ENCODE measurements at places on chromosomes 12 and 14. TPM values are rescaled to one million over a fixed set of nuclear protein-coding genes. Genes with fewer than 3 reads are reported as not detected.
A peak's percentile ranks its signal among the peaks of the same experiment; 100 is the strongest.

- DNase-seq, result no peak
These were observed at the start of gene MARCHF9 for GRCh38 chr12:57754411-57755193. Gene MARCHF9 (plus strand): TSS chr12:57755103. CDS start chr12:57755529, 426 bp downstream.

DNA sequence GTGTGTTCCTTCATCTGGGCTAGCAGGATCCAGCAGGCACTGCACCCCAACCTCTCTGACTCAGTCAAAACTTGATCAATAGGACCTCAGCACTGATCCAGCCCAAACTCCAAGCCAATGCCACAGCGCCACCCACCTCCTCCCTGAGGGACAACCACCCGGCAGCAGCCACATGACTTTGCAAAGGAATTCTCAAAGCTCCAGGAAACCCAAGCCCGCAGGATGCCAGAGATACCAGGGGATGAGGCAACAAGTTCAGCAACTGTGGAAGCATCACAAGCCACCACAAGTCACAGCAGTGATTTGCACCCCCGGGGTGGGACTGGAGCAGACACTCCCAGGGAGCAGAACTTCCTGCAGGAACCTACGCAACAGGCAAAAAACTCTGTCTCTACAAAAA lies 37.3 kb downstream of the ACTN1 start:
- DNase-seq, result peak; percentile 50

DNA sequence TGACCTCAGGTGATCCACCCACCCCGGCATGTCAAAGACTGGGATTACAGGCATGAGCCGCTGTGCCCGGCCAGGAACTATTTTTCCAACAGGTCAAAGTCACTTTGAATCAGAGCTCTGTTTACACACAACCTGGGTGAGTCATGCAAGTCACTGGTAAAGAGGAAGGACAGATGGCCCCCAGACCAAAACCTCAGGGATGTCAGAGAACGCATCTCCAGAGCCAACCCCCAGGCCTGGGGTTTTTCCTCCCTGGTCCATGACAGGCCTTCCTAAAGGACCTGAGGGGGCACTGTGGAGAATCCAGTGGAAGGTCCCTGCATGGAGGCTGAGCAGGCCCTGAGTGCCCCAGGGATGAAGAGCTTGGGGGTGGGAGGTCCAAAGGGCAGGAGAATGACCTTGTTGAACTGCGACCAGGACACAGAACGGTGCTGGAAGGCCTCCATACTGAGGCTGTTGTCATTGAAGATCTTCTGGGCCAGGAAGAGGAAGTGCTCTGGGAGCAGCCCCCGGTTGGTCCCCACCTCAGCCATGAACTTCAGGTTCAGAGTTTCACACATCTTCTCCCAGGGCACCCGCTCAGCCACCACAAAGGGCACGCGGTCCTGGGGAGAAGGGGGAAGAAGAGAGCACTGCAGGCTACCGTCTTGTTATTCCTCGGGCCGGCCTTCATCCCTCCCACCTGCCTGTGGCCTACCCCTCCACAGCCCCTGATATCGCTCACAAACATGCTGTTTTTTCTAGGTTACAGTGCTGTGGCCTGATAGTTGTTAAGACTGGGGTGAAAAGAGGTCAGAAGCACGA lies 9.1 kb downstream of the STAT6 start:
- DNase-seq, result no peak

GRCh38 chr12:84408936-84409335 lies 503.7 kb downstream of the SLC6A15 start:
- no peak for DNase-seq

DNA sequence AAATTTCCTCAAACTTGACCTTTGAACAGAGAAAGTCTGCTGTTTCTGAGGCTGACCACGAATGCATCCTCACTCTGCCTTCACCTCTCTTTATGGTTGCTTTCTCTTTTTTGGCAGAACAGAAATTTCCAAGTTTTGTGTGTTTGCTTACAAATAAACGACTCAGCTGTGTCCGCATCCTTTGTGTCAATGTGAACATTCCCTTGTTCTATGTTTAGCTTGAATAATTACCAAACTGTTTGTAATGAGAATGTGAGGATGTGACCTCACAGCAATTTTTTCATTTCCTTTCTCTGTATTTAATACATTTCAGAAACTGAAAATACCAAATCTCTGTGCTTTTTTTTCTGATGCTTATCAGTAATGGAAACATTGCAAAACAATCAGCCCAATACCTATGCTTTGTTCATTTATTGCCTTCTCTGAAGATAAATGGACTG lies 410.9 kb downstream of the EGLN3 start:
- peak; percentile 76 for DNase-seq

GRCh38 chr12:52867642-52868041 lies 18.8 kb upstream of the KRT78 start:
- DNase-seq, result peak; percentile 42

- DNase-seq, result no peak
These were observed 32.9 kb downstream of the C14orf132 start for GRCh38 chr14:96072076-96072475.

SLCO1C1 gene
- 0.06 TPM for polyA plus RNA-seq

DNA sequence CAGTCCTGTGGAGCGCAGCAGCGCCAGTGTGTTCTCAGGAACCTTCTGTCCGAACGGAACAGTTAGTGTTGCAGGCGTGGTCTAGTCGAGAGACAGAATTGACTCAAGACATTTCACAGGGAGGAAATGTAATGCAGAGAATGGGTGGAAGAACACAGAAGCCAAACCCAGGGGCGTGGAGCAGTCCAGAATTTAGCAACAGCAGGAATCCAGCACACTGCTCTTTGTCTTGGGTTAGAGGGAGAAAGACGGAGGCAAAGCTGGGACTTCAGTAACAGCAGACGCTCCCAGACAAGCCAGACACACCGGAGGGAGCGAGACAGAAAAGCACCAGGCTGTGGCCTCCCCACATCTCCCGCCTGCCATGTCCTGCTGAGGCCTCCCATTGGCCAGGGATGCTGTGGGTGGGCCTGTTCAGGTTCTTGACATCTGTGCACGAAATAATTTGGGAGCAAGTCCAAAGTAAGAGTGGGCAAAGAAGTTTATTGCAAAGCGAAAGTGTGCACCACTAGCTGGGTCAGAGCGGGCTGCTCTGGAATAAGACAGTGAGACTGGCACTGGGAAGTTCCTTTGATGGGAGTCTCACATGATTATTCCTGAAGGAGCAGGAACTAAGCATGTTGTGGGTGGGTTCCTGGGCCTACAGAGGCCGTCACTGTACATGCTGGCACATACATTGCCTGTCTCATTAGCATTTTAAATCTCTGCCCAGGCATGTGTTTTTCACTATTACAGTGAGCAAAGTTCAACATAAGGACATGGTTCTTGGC lies 339.3 kb upstream of the SFSWAP start:
- no peak for DNase-seq

DNA sequence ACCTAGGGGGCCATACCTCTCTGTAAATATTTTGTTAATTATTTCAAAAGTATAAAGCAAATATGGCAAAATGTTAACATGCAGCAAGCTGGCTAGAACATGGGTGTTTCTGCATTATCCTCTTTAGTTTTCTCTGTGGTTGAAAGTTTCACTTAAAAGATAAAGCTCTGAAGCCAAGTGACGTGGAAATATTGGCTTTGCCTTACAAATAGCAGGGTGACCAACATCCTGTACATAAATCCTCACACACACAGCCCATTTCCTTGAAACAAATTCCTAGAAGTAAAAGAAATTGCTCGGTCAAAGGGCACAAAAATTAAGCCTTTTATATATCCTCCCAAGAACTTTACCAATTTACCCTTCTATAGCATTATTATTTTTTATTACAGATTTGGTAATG lies 10.6 kb upstream of the VWF start:
- DNase-seq, result peak; percentile 77

DNA sequence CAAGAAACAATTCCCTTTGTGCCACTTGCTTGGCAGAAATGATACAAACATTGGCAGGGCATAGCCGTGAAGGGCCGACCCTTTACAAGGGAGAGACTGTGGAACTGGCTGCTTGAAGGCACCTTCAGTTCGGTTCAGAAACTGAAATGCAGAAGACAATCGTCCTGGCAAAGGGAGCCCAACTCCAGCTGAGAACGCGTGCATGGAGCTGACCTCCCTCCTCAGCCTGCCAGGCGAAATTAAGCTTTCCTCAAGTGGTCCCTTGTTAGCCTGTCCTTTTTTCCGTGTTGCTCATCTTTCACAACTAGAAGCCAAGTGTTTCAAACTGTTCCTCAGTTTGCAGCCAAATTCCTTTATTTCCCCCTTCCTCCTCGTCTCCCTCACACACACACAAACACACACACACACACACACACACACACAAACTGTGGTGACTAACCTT lies 8.1 kb downstream of the LGR5 start:
- DNase-seq, result no peak

GRCh38 chr14:24437020-24437735 lies 5.4 kb downstream of the SDR39U1 start:
- peak; percentile 22 for DNase-seq

DNA sequence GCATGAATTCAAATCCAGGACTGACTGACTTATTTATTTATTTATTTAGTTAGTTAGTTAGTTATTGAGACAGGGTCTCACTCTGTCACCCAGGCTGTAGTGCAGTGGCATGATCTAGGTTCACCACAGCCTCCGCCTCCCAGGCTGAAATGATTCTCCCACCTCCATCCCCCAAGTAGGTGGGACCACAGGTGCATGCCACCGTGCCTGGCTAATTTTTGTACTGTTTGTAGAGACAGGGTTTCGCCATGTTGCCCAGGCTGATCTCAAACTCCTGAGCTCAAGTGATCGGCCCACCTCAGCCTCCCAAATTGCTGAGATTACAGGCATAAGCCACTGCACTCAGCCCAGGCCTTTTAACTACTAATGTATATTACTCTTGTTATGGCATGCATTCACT lies 36.0 kb downstream of the BTG1 start:
- no peak for DNase-seq

GZMH gene
- polyA plus RNA-seq, result not detected

PLEKHD1 gene
- 0.01 TPM for polyA plus RNA-seq

GRCh38 chr12:104315326-104316224 lies 12.0 kb downstream of the EID3 start:
- no peak for DNase-seq

GRCh38 chr14:52272375-52272774 lies 4.9 kb downstream of the PTGDR start:
- no peak for DNase-seq

MYBPC1 gene
- polyA plus RNA-seq, result not detected

- no peak for DNase-seq
These were observed 2.2 kb downstream of the PITPNM2 start for GRCh38 chr12:123148655-123149054.

KRT77 gene
- polyA plus RNA-seq, result not detected

DNA sequence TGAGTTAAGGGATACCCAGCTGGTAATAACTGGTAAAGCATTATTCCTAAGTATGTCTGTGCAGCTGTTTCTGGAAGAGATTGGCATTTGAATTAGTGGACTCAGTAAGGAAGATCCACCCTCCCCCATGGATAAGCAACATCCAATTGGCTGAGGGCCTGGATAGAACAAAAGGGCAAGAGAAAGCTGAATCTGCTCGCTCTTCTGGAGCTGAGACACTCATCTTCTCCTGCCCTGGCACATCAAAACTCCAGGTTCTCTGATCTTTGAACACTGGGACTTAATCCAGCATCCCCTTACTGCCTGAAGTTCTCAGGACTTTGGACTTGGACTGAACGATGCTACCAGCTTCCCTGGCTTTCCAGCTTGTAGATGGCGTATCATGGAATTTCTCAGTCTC lies 63.1 kb upstream of the CNOT2 start:
- no peak for DNase-seq

- peak; percentile 58 for DNase-seq
These were observed 703 bp downstream of the TMED10 start for GRCh38 chr14:75175677-75176141.

- no peak for DNase-seq
These were observed 17.9 kb upstream of the AQP2 start for GRCh38 chr12:49932533-49933130.

DNA sequence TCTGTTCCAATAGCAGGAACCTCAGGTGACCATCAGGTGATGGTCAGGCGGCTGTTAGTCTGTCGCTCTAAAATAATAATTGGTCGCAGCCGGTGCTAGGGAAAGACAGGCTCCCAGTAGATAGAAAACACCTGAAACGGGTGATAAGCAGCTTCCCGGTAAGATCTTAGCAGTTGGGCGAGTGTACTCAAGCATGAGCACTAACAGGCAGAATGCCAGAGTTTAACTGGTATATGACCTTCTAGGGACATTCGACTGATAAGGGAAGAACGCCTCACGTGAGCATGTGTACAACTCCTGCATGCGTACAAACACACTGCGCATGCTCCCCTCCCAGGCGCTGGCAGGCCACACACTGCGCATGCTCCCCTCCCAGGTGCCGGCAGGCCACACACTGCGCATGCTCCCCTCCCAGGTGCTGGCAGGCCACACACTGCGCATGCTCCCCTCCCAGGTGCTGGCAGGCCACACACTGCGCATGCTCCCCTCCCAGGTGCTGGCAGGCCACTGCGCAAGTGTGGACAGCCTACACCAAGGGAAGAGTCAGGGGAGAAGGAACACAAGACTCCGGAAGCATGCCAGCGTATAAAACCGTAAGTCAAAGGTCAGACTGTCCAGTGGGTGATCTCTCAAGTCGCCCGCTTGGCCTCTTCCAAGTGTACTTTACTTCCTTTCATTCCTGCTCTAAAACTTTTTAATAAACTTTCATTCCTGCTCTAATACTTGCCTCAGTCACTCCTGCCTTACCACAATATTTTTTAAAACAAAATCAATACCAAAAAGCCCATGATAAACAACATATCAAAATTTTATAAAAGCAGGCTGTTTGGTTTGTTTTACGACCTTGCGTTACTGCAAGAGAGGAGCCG lies 24.5 kb downstream of the GPRC5D start:
- DNase-seq, result peak; percentile 97

TSPAN9 gene
- 43.3 TPM for polyA plus RNA-seq

- no peak for DNase-seq
These were observed 17.6 kb upstream of the FAM222A start for GRCh38 chr12:109695961-109696461.

DNA sequence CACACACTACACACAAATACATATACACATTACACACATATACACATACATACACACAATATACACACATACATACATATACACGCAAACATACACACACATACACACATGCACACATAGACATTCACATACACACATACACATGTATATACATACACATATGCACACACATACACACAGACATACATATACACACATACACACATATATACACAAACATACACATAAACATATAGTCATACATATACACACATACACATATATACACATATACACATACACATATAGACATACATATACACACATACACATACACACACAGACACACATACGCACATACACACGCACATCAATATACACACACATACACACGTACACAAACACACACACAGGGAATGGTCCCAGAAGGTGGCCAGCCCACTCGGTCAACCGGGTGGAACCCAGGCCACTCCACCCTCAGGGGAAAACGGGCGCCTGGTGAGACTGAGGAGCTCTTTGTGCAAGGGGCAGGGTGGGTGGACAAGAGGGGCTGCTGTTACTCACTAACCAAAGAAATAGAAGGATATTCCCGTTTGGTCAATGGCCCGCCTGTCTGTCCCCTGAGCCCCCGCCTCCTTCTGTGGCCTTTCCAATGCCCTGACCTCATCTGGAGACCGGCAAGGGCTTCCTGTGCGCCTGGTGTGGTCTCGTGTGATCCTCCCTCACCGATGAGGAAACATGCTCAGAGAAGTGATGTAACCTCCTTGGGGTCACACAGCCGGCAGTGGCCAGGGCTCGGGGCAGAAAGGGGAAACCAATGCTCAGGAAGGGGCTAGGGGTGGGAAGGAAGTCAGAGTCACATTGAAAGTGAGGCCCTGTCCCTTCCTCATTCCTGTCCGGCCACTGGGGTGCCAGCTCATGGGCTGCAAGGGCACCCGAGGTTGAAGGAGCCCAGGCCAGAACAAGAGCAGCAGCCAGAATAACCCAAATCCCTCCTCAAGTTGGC lies 5.3 kb downstream of the TRPV4 start:
- DNase-seq, result peak; percentile 44

- DNase-seq, result no peak
These were observed 65.5 kb upstream of the SLC38A4 start for GRCh38 chr12:46891306-46891705.
